ENCODE measurements at places on chromosomes 6 and 20.

- DNase-seq, result no peak
Measured at GRCh38 chr6:125974214-125974866, 12.0 kb upstream of the TRMT11 start.

DNA sequence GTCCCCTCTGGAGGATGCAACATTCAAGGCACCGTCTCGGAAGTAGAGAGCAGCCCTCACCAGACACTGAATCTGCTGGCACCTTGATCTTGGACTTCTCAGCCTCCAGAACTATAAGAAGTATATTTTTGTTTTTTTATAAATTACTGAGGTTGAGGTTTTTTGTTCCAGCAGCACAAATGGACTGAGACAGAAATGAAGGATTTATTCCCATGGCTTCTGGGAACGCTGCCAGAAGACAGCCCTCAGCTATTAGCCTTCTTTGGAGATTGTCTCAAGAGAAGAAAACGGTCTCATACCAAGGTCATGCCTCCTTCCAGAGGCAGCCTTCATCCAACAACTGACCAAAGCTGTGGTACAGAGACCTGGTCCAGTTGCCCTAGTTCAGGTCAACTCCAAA, 85.4 kb downstream of the CHMP4B start:
- no peak for DNase-seq

- DNase-seq, result no peak
Measured at GRCh38 chr20:5910186-5910585, 40.1 kb downstream of the TRMT6 start.

- no peak for DNase-seq
Measured at GRCh38 chr6:105884011-105884410, 202.1 kb upstream of the PRDM1 start.

DNA sequence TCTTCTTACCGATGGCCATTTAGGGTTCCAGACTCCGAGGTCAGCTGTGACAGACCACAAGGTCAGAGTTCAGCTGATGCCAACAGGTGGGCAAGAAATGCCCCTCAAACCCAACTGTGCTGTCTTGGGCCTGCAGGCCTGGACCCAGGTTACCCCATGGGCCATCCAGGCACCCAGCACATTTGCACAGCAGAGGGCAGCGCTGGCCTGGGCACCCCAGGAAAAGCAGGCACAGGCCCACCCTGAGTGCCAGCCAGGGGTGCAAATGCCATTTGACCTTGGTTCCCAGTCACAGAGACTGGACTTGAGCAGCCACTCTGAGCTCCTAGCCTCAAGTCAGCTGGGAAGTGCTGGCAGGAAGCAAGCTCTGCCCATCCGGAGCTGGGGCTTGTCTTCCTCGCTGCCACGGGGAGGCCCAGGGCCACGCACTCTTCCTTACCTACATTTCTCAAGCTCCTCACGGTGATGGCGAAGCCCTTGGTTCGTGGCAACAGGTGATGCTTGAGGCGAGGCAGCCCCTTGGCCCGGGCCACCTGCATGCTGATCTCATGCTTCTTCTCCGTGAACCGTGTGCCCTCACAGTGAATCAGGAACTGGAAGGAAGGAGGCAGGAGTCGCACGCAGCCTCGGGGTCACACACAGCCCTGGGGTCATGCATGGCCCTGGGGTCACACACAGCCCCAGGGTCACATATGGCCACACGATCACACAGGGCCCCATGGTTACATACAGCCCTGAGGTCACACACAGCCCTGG, 120.8 kb downstream of the AGPAT4 start:
- no peak for DNase-seq

GRCh38 chr6:77926198-77926751, 273.4 kb downstream of the MEI4 start:
- no peak for DNase-seq

- DNase-seq, result no peak
Measured at GRCh38 chr20:14861028-14861699, 523.8 kb upstream of the FLRT3 start.

- no peak for DNase-seq
Measured at GRCh38 chr6:10205120-10205519, 209.8 kb downstream of the TFAP2A start.

DNA sequence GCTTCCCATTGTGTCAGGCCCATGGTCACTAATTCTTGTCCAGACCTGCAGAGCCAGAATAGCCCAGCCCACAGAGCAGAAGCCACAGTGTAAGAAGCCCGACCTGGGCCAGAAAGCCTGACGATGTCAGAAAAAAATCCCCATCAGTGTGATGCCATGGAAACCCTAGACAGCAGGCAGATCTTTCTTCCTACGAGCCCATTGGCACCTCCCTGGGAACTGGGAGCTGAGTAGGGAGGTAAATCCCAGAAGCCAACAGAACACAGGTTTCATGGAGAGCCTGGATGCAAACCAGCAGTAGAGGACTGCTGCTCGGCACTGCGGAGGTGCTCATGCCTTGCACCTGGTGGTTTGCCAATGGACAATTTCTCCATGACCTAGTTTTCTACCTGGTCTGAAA, 82.2 kb upstream of the SLC22A16 start:
- DNase-seq, result no peak

GRCh38 chr20:59102841-59103299, 60.3 kb upstream of the PRELID3B start:
- no peak for DNase-seq

DNA sequence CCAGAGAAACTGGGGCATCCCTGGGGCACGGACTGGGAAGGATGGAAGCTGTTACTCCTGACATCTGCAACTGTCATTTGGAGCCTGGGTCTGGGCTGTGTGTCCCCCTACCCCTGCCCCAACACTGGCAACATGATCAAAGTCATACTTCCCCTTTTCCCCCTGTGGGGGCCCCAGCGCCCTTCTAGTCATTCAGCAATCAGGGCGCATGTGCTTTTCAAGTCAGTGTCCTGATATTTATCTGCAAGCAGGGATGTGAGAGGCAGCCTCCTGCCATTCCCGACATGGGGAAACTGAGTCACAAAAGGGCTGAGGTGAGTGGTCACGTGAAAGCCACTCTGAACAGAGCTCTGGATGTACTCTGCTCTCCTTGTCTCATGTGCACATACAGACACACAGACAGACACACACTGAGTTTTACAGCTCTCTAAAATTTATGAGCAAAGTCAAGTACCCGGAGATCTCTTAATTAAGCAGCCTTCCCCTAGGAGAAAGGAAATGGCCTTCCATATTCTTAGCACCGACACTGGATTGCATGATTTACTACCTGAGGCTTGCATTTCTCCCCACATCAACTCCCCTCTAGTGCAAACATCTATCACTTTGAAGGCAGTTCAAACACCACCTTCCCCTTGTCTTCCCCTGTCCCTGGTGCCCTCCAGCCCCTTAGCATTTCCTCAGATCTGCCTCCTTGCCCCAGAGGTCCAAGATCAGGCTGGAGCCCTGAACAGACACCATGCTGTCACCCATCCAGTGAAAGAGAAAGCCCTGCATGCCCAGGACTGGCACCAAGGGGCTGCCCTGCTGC, 170.7 kb downstream of the CDC5L start:
- DNase-seq, result no peak

GRCh38 chr20:36017048-36017951, 48.9 kb downstream of the CNBD2 start:
- DNase-seq, result no peak

GRCh38 chr20:6525447-6526303, 241.8 kb upstream of the BMP2 start:
- no peak for DNase-seq

- no peak for DNase-seq
Measured at GRCh38 chr6:143221698-143222097, 161.0 kb downstream of the AIG1 start.

GRCh38 chr6:46118836-46119235, 11.0 kb upstream of the ENPP4 start:
- no peak for DNase-seq

GRCh38 chr20:35909796-35910195, 44.5 kb downstream of the SCAND1 start:
- no peak for DNase-seq

- no peak for DNase-seq
Measured at GRCh38 chr20:19483309-19483708, 270.9 kb downstream of the SLC24A3 start.

- DNase-seq, result no peak
Measured at GRCh38 chr6:147514831-147515230, 6.3 kb downstream of the SAMD5 start.

- no peak for DNase-seq
Measured at GRCh38 chr6:108002365-108003221, 44.6 kb upstream of the SEC63 start.

DNA sequence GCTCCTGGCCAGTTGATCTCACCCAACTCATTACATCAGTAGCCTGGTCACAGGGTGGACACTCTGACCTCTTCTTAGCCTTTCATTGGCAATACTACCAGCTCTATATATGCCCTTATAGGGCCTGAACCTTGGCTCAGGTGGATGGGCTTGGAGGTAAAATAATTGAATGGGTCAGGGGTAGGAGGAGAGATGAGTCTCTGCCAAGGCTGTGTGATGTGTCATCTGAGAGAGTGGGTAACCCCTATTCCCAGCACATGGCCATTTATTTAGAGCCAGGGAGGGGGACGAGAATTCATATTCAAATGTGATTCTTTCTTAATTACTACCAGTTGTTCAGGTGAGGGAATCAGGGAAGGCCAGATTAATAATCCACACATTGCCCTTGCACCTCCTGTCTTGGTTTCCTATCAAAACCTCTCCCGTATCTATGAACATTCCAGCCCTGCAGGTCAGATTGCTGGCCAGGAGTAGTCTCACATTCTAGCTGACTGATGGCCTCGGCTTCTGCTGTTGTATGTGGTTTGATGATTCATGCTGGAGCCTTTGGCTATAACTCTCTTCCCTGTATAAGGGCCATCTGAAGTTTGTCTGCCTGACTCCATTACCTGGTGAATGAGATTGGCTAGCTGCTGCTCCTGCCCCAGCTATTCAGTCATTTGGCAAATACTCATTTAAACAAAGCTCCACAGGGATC, 13.4 kb downstream of the C20orf173 start:
- no peak for DNase-seq

DNA sequence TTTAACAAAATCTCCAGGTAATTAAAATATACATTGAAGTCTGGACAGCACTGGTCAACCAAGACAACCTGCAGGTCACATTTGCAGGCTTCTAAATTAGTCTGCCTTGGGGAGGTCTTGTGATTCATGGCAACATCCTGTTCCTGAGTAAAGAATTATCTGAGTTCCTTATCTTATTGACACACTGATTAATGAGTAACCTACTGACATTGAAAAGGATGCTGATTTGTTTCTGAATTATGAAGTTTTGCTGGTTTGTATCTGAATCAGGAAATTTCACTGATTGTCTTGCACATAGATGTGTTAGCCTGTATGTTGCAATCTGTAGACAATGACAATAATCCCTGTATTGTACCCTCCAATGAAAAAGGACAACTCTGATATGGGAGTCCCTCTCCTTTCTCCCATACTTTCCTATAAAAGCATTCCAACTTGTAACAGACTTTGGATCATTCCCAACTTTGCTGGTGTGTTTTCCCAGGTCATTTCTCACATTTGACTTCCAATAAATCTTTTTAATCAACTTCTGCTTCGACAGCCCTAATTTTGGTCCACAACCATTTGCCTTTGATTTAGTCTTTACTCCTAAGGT, 80.0 kb downstream of the LAMP5 start:
- DNase-seq, result no peak

GRCh38 chr6:152167641-152168603, 360.4 kb downstream of the ESR1 start:
- no peak for DNase-seq

DNA sequence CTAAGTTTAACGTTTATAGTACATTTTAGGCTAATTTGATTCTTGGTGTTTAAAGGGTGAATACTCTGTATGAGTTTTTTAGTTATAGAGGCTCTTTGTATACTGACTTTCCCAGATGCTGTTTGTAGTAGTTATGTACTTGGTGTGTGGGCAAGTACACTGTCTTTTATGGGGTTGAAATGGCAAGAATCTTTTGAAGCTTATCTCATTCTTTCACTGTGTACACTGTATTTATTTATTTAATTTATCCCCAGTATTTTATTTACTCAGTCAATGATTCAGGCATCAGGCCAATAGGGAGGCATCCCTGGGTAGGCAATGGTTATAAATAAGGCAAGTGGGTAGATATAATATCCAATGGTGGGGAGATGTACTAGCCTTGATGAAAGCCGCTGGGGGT, 277.0 kb upstream of the PTCHD4 start:
- DNase-seq, result no peak

GRCh38 chr6:21469213-21469612, 124.3 kb upstream of the SOX4 start:
- DNase-seq, result no peak

DNA sequence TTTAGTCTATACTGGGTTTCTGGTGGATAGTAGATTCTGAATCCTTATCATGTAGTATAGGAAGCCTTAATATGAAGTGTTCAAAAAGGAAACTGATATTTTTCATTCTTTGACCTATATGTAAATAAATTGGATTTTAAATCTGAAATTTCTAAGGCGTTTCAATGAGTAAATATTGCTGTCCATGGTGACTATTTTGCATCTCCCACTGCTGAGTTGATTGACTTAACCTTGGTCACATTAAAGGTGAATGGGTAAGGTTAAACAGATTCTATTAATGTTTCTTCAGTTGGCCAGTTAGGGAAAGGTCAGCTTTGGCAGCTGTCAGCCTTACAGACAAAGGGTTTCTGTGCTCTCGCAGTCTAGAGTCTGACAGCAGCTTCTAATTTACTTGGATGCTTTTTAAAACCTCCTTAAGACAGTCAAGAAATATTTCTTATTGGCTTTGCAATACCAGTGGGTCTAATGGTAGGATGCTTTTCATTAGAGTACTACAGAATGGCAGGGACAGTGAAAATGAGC, 24.8 kb downstream of the PRIM2 start:
- no peak for DNase-seq

GRCh38 chr6:57177545-57178265, 5.6 kb downstream of the BAG2 start:
- no peak for DNase-seq

DNA sequence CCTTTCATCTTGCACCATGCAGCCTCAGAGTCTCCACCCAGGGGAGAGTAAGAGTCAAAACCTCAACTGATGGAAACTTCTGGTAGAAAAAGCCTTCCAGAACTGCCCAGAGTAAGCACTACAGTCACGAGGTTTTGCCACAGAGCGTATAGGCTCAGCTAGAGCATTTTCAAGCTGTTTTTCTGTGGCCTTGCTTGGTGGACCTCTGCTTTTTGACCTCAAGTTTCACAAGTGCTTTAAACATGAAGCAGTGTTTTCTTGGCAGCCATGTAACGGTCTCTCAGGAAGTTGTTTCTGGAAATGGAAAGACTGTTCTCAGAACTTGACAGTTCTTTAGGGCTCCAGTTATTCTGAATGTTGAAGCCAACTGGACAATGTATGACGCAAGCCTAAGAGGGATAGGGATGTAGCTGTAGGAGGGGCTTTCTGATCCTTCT, 146.5 kb downstream of the ZDHHC14 start:
- no peak for DNase-seq

DNA sequence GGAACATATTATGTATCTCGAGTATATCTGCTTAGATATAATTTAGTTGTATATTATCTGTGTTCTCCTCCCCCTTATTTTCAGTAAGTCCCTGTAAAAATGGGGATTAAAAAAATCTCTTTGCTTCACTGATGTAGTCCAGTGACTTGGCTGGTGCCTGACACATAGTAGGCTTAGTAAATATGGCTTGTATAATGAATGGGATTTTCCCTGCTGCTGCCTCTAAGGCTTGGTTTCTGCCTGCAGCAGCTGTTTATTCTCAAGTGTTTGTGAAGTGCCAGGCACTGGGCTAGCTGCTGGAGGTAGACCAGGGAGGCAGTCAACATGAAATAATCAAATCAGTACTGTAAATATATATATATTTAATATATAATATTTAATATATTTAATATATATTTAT, 1.6 kb upstream of the ZFP64 start:
- DNase-seq, result no peak

GRCh38 chr6:159080217-159080976, 35.6 kb upstream of the TAGAP start:
- DNase-seq, result no peak

- DNase-seq, result no peak
Measured at GRCh38 chr20:51987812-51988211, 185.5 kb upstream of the SALL4 start.

All from coronary artery (tissue), 2 donors.